ENCODE measurements at places on chromosomes 13 and 19. TPM values are rescaled to one million over a fixed set of nuclear protein-coding genes. Genes with fewer than 3 reads are reported as not detected.

DNA sequence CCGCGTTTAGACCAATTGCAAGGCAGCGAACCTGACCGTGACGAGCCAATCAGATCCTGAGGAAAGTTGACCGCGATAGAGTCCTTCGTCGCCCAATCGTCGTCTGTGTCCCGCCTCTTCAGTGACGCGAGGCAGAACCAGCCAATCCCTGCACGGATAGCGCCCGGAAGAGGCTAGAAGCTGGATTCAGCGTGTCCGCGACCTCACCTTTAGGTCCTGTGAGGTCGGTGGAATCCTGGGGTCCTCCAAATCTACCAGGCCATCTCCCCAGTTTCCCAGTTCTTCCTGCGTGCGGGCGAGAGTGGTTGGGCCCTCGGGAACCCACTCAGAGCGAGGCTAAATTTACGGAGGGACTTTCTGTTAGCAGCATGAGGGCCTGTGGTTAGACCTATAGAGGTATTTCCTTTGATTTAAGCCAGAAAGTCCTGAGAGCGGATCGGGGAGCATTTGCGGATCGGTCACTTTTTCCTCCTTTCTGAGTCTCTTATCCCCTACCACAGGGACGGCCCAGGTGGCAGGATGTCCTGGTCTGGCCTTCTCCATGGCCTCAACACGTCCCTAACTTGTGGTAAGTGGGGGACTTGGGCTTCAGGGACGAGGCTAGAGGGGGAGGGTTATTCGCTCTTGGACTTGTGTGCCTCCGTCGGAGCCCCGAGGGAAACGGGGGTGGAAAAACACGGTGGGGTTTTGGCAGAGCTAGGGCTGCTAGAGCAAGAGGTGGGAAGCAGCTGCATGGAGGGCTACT is at the start of gene MRPS12:
Gene MRPS12 (plus strand): TSS at position 169 of the 745 bp plus-strand sequence. CDS start 351 bp downstream, at position 520.
- no peaks in the 10 kb centered on the region for H3K36me3 ChIP-seq
- peaks cover 5% of the 10 kb centered on the region for H3K4me1 ChIP-seq
- H3K4me3 ChIP-seq, result peak within 1 kb of the TSS; percentile 61
- H3K27me3 ChIP-seq, result no peaks in the 10 kb centered on the region

DNA sequence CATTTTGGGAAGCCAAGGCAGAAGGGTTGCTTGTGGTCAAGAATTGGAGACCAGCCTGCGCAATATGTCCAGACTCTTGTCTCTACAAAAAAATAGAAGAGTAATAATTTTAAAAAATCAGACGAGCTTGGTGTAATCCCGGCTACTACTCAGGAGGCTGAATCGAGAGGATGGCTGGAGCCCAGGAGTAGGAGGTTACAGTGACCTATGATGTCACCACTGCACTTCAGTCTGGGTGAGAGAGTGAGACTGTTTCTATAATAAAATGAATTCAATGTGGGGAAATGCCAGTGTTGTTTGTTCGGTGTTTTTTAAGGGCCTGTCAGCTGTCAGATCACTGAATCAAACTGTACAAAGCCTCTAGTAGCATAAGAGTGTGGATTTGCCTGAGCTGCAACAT is 1.2 kb upstream of the FBXL3 start:
- H3K4me1 ChIP-seq, result no peaks in the 10 kb centered on the region
- no peak overlapping the region for H3K4me3 ChIP-seq
- no peaks in the 10 kb centered on the region for H3K27me3 ChIP-seq
- no peak overlapping the region for H3K27ac ChIP-seq
- H3K36me3 ChIP-seq, result no peaks in the 10 kb centered on the region

DNA sequence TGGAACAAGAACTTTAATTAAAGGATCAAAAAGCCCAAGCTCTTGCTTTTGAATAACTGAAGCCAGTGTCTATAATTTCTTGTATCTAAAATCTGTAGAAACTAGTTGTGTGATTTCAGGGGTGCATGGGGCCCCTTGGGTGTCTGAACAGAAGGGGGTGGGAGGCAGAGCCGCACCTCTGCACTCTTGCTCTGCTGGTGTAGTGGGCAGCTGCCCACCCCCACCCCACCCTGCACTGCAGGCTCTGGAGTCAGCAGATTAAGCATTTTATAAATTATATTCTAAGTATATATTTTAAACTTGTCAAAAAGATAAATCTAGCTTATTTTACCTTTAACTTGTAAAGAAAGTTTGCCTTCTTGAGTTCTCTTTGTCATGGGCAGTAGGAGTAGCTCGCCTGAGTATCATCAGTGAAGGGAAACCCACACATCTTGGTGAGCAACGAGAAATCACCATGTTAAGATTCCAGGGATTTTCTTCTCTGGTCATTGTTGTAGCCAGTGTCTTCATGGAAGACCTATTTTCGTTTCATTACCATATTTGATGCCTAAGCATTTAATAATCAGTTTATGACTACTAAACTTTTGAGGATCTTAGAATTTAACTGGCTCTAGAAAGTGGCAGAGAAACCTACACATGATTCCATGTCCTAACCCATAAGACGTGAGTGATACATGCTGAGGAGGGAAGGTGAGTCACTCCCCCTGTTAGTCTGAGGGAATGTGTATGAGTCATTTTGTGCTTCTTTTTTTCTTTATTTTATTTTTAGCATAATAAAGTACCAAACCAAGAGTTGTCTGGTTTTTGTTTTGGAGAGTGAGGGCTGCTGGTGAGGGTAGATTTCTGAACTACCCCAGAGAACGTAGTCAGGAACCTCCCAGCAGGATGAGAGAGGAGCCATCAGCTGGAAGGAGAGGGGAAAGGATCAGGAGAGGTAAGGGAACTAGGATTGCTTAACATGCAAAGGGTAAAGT is 7.7 kb downstream of the UBE2L5 start:
- no peak overlapping the region for H3K27ac ChIP-seq
- H3K36me3 ChIP-seq, result no peaks in the 10 kb centered on the region
- no peak overlapping the region for H3K4me3 ChIP-seq
- H3K27me3 ChIP-seq, result no peaks in the 10 kb centered on the region
- no peaks in the 10 kb centered on the region for H3K4me1 ChIP-seq
- no peak for DNase-seq

DNA sequence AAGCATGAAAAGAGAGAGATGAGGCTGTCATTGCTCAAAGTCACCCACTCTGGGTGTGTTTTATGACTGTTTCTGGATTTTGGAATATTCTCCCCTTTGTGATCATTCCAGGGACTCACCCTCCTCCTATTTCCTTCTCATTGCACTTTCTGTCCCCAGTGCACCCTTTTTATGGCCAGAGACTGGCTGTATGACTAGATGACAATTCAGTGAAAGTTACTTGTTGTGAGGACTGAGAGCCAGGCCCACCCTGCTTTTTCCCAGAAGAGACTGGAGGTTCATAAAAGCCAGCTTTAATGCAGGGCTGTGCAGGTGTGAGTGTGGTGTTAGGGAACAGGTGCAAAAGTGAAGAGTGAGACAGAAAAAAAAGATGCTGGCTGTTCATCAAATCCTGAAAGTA is 17.3 kb downstream of the CEACAM7 start:
- H3K27ac ChIP-seq, result no peak overlapping the region
- H3K4me1 ChIP-seq, result no peaks in the 10 kb centered on the region
- no peaks in the 10 kb centered on the region for H3K36me3 ChIP-seq
- no peak overlapping the region for H3K4me3 ChIP-seq

DNA sequence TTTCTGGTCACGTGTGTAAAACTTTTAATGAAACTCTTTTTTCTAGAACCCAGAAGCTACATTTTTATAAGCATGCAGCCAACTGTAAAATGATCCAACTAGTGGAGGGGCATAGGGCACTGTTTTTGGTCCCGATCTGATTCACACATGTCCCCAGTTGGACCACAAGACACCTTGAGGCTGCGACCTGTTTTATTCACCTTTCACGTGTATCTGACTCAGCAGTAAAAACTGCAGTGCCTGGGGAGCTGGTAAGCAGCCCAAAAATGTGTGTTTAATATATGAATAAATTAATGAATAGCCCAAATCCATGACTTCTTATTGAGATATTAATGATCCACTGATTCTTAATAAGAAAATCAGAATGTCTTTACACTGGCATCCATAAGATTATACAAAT is 140.4 kb downstream of the COL4A1 start:
- no peak overlapping the region for H3K4me3 ChIP-seq
- no peak for DNase-seq
- no peaks in the 10 kb centered on the region for H3K4me1 ChIP-seq
- H3K27me3 ChIP-seq, result no peaks in the 10 kb centered on the region
- no peak overlapping the region for H3K27ac ChIP-seq

DNA sequence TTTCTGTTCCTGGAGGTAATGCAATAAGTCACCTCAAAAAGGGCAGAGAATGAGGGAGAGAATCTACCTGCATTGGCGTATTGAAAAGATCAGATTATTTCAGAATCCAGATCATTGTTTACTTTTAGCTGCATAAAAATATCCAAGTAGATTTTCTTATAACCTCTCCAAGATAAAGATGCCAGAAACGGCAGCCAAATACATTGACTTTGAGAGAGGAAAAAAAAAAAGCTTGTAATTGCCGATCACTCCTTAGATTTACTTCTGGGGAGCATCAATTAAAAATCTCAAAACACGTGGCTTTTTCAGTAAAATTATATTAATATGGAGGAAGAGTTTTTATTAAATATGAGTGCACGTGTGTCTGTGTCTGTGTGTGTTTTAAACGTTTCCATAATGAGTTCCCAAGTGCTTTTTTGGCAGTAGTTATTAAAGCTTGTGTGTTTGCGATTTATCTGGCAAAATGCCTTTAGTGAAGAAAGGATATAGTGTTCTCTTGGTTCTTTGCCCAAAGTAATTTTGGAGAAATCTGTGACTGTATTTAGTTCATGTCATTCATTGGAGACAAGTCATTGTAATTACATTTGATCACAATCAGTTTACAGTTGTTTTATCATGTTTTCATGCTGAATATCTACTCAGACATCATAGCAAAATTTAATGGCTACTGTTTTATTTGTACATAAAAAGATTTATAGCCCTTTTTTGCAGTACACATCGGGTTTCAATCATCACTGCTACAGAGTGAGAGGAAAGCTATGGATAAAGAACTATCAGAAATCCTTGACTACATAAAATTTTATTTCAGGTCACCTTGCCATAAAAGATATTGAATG is 176.1 kb downstream of the TM9SF2 start:
- no peak for DNase-seq
- no peak overlapping the region for H3K27ac ChIP-seq
- peaks cover 2% of the 10 kb centered on the region for H3K4me1 ChIP-seq
- no peaks in the 10 kb centered on the region for H3K27me3 ChIP-seq
- no peak overlapping the region for H3K4me3 ChIP-seq

GRCh38 chr13:102913914-102914313 is 68.1 kb downstream of the ERCC5 start:
- H3K36me3 ChIP-seq, result no peaks in the 10 kb centered on the region
- no peak overlapping the region for H3K4me3 ChIP-seq
- H3K4me1 ChIP-seq, result no peaks in the 10 kb centered on the region

- H3K36me3 ChIP-seq, result no peaks in the 10 kb centered on the region
- no peak for DNase-seq
Measured at GRCh38 chr13:54241719-54242118, 1213.1 kb downstream of the OLFM4 start.

DNA sequence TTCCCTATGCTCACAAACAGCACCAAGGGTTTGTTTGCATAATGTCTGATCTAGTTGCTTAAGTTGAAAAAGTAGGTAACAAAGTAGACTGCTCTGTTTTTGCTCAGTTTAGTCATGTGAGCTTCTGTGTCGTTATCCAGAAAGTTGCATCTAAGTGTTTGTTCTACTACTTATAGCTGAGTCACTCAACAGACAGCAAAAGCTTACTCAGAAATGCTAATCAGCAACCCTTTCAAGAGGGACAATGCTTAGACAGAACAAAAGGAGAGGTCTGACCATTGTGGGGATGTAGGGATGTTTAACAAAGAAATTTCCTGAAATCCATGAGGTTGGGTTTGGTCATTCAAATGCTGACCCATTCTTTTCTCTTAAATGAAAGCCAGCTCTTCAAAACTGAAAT is 106.4 kb downstream of the ATP8A2 start:
- H3K36me3 ChIP-seq, result no peaks in the 10 kb centered on the region
- H3K4me3 ChIP-seq, result no peak overlapping the region
- no peaks in the 10 kb centered on the region for H3K4me1 ChIP-seq
- no peak overlapping the region for H3K27ac ChIP-seq
- DNase-seq, result no peak

DNA sequence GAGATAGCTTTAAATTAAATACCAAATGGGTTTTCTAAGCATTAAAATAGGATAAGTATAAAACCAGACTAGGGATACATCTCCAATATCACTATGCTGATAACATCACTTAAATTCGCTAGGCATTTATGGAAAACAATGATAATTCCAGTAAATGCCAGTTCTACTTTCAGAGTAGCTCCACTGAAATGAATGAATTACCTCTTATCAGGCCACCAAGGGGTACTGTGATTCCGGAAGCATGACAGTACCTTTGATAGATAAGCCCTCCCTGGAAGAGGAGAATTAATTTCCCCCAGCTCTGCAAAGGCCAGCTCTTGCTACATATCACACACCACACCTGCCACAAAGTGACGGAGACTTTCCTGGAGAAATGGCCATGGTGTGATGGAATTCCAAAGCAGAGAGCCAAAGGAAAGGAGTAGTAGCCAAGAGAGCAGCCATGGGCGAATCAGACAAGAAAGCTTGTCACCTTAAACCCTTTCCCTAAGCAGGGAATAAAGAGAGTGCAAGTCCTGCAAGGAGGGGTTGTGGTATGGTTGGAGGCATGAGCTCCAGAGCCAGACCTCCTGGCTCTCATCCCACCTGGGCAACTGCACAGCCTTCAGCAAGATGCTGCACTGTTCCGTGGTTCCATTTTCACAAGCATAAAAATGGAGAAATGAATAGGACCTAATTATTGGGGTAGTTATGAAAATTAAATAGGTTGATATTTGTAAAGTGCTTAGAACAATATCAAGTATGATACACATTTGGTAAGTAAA is 423.1 kb downstream of the FGF14 start:
- DNase-seq, result no peak
- no peaks in the 10 kb centered on the region for H3K4me1 ChIP-seq
- no peak overlapping the region for H3K4me3 ChIP-seq
- no peaks in the 10 kb centered on the region for H3K27me3 ChIP-seq
- no peak overlapping the region for H3K27ac ChIP-seq

The RFPL4AL1 gene
- total RNA-seq, result not detected

The CYSLTR2 gene
- 0.59 TPM for total RNA-seq

The KLF1 gene
- not detected for total RNA-seq

The KIRREL2 gene
- 1.2 TPM for total RNA-seq

The SKA3 gene
- 4.3 TPM for total RNA-seq

The CYP2F1 gene
- total RNA-seq, result 7.3 TPM

The SULT2A1 gene
- total RNA-seq, result not detected

The CRB3 gene
- 23.1 TPM for total RNA-seq

The DMKN gene
- total RNA-seq, result 80.5 TPM

The ANGPTL8 gene
- total RNA-seq, result not detected

The PSG5 gene
- not detected for total RNA-seq

All from prostate gland (tissue), 2 donors.